ENCODE measurements at places on chromosomes 1 and 21.

DNA sequence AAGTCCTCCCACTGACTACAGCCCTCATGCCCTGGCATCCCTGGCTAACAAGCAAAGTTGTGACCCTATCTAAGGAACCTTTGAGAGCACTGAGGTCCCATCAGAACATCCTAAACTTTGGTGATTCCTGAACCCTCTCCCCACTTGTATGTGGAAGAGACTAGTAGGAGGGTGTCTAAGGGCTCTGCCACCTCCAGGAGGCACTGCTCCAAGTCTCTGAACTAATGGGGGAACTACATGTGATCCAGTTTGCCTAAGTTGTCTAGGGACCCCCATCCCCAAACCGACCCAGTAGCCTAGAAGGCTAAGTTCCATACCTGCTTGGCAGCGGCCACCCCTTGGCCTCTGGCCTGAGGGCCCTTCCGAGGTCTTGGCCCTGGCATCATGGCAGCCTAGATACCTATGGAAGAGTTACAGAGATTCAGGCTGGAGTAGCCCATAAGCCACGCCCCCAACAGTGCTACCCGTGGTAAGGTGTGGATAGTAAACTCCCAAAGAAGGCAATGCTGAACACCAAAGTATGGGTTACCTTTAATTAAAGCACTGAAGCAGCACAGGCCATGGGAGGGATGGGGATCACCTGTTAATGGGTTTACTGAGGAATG is 1.7 kb downstream of the CC2D1B start:
- DNase-seq: no peak

DNA sequence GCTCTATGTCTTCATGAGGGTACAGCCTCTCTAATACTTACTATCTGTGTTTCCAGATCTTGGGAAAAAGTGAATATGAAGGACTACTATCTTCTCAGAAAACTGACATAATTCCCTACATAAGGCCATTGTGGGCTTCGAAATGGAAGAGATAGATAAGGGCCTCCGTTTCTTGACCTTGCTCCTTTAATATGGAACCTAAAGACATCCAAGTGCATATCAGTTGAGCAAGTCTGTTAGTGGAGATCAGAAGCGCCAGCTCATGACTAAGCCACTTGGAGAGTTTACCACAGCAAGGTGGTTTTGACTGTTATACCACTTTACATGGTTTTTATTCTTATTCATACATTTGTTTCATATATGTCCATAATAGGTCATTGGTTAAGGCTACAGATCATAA is 35.3 kb upstream of the FCER1A start:
- DNase-seq: no peak

- no peak for DNase-seq
Observed at GRCh38 chr1:99634971-99635624, 10.8 kb upstream of the PALMD start.

- no peak for DNase-seq
Observed at GRCh38 chr1:31881688-31882000, 56.5 kb downstream of the PTP4A2 start.

DNA sequence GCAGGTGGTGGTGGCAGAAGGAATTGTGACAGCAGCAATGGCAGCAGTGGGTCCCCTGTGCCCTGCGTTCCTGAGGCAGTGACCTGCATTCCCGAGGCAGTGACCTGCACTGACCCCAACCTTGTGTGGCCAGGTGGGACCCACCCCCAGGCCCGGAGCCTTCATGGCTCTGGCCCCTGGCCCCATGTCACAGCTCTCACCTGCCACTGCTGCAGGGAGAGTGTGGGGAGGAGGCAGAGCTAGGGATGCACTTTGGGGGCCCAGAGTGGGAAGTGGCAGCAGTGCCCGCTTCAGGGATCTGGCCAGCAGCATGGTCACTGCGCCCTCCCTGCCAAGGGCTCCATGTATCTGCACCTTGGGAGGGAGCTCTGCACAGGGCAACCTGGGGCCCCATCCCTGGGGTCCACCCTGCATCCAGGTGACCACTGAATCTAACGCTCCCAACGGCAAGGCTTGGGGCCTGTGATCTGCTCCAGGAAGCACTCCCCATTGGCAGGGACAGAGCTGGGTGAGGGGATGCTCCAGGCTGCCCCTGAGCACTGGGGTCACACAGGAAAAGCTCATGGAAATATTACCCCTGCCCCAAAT is 618.6 kb downstream of the RWDD3 start:
- no peak for DNase-seq

- DNase-seq: no peak
Observed at GRCh38 chr1:59730759-59731478, 83.8 kb upstream of the HOOK1 start.

DNA sequence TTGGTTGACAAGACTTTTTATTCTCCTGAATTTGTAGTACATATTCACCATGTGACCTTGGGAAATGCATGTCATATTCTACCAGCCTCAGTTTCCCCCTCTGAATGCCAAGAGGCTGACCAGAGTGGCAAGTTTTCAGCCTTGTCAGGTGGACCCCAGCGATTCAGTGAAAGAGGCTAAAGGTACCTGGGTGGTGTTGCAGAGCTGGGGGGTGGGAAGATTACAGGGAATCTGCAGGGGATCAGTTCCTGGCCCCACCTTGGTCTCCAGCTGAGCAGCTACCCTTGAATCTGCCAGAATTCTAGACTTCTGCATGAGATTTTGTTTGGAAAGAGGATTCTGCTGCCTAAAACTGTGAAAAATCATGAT is 27.9 kb upstream of the KCNA2 start:
- no peak for DNase-seq

GRCh38 chr21:28636752-28637691 is 355.7 kb downstream of the LTN1 start:
- DNase-seq: no peak

DNA sequence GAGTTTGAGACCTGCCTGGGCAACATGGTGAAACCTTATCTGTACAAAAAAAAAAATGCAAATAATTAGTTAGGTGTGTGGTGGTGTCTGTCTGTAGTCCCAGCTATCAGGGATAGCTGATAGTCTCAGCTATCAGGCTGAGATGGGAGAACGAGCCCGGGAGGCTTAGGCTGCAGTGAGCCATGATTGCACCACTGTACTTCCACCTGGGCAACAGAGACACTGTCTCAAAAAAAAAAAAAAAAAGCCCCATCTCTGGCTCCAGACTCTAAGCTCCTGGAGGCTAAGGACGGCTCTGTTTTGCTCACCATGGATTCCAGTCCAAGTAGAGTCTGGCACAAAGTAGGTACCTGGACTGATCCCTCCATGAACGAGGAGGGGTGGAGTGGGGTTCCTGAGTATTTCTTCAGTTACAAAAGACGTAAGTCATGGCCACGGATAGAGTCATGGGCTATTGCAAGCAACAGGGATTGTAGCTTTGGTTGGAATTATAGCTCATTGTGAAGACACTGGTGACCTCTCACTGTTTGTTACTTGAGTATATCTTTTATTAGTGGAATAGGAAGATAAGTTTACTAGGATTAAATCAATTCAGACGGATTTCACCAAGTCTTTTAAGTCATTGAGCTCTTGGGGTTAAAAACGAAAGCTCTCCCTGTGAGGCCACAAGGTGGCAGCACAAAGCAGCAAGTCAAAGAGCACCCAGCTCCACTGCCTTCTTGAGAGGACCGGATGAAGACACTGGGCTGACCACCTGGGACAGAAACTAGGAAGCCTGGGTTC is 35.6 kb upstream of the TMEM61 start:
- DNase-seq: peak; percentile 40

DNA sequence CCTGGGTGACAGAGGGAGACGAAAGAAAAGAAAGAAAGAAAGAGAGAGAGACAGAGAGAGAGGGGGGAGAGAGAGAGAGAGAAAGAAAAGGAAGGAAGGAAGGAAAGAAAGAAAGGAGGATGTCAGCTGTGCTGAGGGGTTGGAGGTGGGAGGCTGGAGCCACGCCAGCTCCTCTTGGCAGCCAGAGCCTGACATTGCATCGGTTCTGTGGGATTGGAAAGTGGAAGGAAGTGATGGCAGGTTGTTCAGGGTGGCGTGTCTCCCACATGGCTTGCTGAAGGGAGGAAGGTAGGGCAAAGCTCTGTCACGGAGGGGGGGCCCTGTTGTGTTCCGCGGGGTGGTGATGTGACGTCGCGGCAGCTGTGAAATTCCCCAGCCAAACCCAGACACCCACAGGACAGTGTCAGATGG is 30.7 kb downstream of the EIF2D start:
- peak; percentile 73 for DNase-seq

- no peak for DNase-seq
Observed at GRCh38 chr1:53552981-53553733, 94.0 kb downstream of the DMRTB1 start.

GRCh38 chr1:236176337-236177336 is 34.3 kb downstream of the GPR137B start:
- DNase-seq: no peak

DNA sequence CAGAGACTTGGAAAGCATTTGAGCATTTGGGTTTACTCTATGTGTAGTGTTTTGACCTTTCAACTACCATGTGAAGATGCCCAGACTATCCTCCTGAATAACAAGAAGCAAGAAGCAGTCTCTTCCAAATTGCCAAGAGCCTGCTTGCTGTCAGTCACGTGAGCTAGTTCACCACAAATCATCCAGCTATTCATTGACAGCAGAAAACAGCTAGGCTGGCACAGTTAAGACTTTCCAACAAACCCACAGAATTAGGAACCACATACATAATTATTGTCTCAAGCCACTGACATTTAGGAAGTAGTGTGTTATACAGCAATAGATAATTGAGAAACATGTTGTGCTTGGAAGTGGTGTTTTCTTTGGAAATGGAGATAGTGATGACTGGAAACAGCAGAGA is 1652.0 kb downstream of the NCAM2 start:
- DNase-seq: no peak

- no peak for DNase-seq
Observed at GRCh38 chr1:169584483-169585144, 1.7 kb downstream of the F5 start.

GRCh38 chr1:219810451-219810850 is 117.9 kb downstream of the SLC30A10 start:
- no peak for DNase-seq

DNA sequence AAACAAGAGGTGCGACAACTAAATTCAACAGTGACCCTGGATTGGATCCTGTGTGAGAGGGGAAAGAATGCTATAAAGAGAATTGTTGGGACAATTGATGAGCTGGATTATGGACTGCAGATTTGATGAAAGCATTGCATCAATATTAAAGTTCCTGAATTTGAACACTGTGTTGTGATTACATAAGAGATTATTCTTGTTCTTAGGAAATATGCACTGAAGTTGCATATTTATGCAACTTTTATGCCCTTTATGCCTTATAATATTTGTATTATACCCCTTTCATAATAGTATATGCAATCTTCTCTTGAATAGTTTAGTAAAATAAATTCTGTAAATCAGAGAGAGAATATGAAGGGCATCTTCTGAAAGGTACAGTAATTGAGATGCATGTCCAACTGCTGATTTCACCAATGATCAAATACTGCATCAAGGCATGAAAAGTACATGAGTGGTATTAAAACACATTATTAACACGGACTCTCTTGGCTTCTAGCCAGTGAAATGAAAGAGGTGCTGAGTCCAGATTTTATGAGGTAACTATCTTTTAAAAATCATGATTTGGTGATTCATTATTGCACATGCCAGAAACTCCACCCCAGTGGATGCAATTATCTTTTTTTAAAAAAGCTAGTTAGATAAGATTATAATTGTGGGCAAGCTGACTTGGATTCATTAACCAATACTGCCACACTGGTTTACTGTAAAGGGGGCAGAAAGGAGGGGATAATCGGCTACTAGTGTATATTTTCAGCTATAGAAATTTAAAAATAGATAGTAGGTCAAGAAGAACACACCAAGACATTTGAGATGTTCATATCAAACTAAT is 19.9 kb upstream of the LPAR3 start:
- no peak for DNase-seq

DNA sequence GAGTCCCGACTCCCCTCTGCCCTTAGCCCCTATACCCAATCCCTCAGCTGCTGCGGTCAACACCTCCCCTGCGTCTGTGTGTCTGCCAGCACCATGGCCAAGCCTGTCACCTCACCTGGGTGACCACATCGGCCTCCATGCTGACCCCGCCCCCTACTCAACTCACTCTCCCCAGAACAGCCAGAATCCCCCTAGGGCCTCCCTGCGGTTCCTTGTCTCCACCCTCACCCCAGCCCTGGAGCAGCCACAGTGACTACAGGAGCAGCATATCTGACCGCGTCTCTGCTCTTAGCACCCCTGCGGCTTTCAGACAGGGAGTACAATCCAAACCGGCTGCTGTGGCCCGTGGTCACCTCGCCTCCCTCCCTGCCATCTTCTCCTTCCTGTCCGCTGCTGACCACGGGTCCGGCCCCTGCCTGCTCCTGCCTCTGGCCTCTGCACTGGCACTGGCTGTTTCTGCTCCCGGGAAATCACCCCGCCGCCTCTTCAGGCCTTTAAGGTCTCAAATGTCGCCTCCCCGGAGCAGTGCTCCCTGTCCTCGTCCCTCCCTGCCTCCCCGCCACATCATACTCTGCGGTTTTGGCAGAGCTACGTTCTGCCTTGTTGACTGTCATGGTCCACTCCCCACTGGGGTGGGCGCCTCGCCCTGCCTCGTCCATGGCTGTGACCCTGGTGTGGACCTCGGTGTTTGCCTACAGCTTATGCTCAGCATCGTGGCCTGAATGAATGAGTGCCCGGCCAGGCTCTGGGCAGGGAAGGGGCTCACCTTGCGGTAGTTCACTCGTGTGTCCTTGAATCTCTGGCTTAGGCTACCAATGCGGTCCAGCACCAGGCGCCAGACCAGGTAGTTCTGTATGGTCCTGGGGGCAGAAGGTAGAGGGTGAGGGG is 11.1 kb downstream of the PRXL2B start:
- DNase-seq: no peak

- DNase-seq: no peak
Observed at GRCh38 chr1:95207223-95207935, 26.6 kb upstream of the RWDD3 start.

GRCh38 chr1:43455213-43455889 is 1.6 kb upstream of the HYI start:
- DNase-seq: no peak

DNA sequence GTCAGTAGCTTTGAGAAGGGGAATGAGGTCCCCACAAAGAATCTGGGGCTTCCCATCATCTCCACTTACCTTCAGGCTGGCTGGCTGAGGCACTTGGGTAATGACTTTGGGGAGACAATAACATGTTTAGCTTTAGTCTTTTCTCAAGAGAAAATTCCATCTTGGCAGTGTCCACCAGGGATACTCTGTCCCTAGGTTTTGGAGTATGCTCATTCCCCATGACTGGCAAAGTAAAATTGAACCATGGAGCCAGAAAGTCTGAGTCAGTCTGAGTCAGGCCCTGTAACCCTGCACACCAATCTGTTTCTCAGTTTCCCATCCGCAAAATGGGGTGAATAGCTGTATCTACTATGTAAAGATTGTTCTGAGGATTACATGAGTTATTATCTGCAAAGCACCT is 28.2 kb downstream of the RUNX1 start:
- DNase-seq: no peak

- DNase-seq: no peak
Observed at GRCh38 chr1:232550007-232550406, 79.9 kb downstream of the SIPA1L2 start.

- no peak for DNase-seq
Observed at GRCh38 chr1:65068202-65069010, 79.6 kb upstream of the AK4 start.
